ENCODE measurements at places on chromosomes 16 and 17. TPM values are rescaled to one million over a fixed set of nuclear protein-coding genes. Genes with fewer than 3 reads are reported as not detected.
A peak's percentile ranks its signal among the peaks of the same experiment; 100 is the strongest.

DNA sequence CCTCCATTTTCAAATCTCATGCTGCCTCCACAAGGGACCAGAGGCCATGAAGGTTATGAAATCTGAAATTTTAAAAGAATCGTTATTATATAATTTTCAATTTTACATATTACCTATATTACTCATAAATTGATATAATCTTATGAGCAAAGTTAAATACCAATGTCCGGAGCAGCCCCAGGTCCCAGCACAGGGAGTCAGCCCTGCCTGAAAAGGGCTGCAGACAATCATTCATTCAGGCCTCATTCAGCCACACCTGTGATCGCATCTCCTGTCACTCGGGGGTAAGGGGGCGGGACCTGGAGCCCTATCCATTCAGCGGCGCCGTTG lies 172.5 kb downstream of the AHSP start:
- peak; percentile 89 for ATAC-seq

DNA sequence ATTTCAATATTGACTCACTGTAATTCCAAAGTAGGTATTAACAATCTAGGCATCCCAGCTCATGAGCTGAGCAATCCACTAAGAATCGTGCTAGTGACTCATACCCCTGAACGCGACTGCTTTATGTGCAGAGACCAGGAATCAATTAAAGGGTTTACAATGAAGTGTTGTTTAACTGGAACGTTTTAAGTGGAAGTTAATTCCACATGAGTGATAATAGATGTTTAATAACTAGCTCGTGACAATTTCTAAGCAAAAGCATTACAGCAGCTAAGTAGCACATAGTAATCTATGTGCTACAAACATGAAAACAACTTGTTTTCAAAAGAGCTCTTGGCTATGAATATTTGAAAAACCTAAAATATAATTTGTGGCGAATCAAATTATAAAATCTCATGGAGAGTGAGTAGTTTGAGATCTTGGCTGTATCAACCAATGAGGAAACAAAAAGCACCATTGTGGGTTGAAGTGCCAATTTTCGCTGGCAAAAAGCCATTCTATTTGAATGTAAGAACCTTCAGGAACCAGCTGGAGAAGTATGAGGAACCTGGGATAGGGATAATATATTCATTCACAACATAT lies 9.4 kb downstream of the GJC1 start:
- ATAC-seq = no peak

- no peak for ATAC-seq
These were observed 99.3 kb downstream of the NDE1 start for GRCh38 chr16:15749371-15749770.

DNA sequence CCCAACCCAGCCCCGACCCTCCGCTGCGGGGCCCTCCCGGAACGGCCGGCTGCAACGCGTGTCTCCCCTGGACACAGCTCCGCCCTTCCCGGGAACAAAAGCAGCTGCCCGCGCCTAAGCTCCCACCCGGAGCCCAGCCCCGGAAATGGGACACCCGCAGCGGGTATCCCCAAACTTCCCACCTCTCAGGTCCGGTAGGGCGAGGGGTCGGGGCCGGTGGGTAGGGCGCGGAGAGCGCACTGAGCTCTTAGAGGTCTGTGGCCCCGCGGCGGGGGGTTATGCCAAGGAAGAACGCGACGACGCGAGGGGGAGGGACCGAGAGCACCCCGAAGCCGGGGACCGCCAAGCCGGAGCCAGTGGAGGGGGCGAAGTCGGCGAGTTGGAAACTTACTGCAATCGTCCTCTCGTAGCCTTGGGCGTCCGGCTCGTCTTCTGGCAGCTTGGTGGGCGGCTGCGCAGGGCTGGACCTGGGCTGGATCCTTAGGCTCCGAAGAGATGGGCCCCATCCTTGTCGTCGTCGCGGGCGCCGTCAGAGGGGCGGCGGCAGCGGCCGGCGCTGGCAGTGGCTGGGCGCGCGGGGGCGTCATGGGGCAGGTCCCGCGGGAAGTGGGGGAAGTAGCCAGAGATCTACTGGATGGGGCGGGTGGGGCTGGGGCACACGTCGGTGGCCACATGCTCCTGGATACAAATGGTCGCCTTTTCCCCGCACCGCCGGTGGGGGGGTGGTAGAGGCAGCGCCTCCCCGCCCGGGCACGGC lies 6.9 kb downstream of the USP6 start:
- ATAC-seq = peak; percentile 35

DNA sequence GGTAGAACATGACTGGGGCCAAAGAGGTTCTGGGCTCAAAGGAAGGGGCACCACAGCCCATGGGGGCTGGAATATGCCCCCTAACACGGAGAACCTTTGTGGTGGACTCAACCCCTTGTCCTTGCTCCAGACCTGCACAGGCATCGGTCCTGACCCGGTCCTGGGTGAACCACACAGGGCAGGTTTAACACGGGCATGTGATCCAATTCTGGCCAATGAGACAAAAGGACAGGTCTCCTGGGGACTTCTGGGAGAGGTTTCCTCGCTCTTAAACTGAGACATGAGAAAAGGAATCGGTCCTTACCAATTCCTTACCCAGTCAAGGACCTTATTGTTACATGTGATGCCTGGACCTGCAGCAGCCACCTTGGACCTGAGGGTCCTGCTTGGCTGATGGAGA lies 3.7 kb downstream of the DOC2B start:
- no peak for ATAC-seq

DNA sequence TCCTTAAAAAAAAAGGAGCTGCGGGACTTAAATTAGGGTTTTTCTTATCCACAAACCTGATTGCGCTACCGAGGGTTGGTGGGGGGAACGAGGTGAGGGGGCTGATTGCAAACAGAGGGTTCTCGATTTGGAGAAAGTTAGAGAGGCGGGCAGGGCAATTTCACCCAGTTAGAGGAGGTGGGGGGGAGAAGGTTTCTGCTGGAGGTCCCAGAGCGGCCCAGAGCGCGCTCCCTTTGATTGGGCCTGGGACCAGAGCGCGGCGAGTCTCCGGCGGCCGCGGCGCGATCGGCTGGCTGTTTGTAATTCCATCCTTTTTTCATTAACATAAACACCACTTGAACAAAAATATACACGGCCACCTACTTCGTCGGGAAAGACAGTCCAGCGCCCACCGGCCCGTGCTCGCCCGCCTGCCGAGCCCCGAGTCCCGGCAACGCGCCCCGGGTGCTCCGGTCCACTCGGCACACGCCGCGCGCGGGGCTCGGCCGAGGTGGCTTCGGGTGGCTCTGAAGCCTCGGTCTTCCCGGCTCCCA lies 13.3 kb upstream of the FOXF1 start:
- no peak for ATAC-seq

- no peak for ATAC-seq
These were observed 192.6 kb upstream of the KIF2B start for GRCh38 chr17:53630115-53630514.

GRCh38 chr16:35733971-35734702 lies 2274.7 kb downstream of the TP53TG3F start:
- ATAC-seq = no peak

GRCh38 chr17:17748604-17749003 lies 67.3 kb downstream of the RAI1 start:
- no peak for ATAC-seq

DNA sequence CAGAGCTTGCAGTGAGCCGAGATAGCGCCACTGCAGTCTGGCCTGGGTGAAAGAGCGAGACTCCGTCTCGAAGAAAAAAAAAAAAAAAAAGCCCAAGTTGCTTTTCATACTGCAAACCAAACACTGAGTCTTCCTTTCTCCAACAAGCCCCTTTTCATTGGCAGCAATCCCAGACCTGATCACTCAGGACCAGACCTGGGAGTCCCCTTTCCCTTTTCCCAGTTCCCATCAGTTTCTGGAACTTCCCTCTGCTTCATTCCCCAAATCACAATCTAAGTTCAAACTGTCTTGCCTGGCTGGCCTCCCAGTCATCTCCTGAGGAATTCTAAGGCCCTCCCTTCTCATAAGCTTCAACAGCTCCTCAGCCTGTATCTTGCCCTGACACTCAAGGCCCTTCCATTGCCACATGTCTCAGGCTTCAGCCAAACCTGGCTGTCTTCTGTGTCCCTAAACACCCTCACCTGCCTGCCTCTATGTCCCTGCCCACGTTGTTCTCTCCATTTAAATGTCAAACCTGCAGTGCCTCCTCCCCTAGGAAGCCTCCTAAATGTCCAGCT lies 11.8 kb upstream of the PHF12 start:
- no peak for ATAC-seq

DNA sequence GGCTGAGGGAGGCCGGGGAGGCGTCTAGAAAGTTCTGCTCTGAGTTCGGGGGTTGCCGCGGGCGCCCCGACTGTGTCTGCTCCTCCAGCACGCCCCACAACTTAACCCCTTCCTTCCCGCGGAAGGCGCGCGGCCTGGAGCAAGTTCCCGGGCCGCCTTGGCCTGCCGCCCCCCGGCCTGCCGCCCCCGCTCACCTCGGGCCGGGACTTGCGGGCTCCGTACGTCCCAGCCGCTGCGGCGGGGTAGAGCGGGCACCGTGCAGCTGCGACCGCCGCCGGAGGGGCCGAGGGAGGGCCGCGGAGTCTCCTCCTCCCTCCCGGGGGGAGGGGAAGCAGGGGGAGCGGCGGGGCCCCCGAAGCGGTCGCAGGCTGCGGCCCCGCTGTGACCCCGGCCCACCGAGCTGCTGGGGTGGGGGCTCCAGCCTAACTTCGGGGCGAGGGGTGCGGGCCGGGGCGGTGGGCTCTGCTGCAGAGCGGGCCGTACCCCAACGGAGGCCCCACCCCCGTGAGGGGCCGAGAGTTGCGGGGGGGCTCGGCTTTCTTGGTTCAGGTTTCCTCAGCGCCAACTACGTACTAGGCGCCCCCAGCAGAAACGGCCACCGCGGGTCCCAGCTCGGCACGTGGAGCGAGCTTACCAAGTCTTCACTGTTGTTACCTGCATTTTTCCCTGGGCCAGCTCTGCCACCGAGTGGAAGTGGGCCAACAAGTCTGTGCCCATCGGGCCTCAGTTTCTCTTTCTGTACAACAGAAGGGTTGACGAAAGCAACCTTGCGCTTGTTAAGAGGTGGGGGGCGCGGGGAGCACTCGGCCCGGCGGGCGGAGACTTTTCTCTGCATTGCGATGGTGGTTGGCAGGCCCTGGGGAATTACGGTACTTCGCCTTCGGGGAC lies at the start of gene CCDC102A:
Gene CCDC102A (minus strand): TSS at position 266 of the 888 bp plus-strand sequence. CDS start 7,394 bp downstream, outside the sequence.
- ATAC-seq = peak; percentile 23

GRCh38 chr16:68451676-68452075 lies 3.4 kb upstream of the SMPD3 start:
- no peak for ATAC-seq

DNA sequence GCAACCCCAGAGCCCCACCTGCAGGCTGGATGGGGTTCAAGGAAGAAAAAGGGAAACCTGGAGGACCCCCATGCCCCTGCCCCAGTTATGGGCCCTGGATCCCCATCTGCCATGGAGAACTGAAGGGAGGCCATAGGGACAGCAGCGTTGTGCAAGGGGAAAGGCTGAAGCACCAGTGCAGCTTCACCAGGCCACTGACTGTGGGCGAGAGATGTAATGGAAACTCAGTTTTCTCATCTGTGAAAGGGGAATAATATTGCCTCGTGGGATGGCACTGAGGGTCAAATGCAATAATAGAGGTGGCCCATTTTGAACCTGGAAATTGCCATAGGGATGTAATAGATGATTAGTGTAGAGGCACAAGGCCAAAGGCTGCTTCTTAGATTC lies 9.9 kb upstream of the TSPOAP1 start:
- peak; percentile 15 for ATAC-seq

DNA sequence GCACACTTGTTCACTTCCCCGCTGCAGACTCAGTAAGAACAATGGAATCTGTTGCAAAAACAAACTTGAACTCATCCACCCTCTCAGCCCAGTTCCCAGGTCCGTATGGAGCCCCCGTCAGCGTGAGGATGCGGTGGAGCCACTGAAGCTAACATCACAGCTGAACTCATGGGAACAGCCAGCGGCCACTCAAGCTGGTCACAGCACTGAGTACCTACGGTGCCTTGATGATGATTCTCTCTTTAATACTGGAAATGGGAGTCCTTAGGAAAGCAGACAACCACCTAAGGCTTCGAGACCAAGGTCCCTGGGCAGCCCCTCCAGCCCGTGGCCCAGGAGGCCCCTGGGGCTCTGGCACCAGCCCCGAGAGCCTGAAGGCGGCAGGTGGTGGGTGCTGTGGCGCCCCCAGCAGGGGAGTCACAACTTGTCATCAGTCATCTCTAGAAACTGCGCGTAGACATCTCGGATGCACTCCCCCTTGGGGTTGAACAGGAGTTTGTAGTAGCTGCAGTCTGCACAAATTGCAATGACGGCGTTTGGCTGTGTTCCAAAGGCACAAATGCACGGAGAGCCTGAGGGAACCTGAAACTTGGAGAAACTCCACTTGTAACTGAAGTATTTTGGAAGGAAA lies 31.0 kb upstream of the RHOT1 start:
- ATAC-seq = peak; percentile 48

Gene ASPA
- total RNA-seq = 0.05 TPM

Gene TRIM16
- 20.4 TPM for total RNA-seq

Gene HBA2
- not detected for total RNA-seq

Gene ABCC11
- total RNA-seq = 0.24 TPM

Gene COPZ2
- total RNA-seq = 1.3 TPM

Gene KCNJ12
- total RNA-seq = not detected

Gene OR4D1
- total RNA-seq = 0.13 TPM

Gene PLEKHH3
- total RNA-seq = 0.61 TPM

Gene CFAP97D1
- not detected for total RNA-seq

Gene CACNG1
- total RNA-seq = not detected

Gene CACNG3
- total RNA-seq = not detected
